Putamen (tissue), 1 donor: ENCODE measurements at places on chromosomes 5 and 9.

DNA sequence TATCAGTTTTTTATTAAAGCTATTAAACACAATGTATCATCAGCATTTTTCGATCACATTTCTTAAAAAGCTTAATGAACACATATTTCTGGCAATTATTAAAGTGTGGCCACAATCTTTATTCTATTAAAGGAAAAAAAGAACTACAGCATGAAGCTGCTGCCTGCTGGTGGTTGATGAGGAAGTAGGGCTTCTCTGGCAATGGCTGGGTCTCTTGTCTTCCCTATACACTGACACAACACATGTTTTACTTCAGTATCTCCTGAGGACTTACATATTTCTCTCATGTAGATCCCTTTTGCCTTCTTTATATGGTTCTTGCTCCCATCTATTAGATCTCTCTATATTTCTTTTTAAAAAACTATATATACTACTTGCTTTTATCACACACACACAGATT, 590.7 kb downstream of the RAB3C start:
- no peak for DNase-seq

GRCh38 chr5:142872795-142873194, 102.6 kb downstream of the ARHGAP26 start:
- DNase-seq = no peak

DNA sequence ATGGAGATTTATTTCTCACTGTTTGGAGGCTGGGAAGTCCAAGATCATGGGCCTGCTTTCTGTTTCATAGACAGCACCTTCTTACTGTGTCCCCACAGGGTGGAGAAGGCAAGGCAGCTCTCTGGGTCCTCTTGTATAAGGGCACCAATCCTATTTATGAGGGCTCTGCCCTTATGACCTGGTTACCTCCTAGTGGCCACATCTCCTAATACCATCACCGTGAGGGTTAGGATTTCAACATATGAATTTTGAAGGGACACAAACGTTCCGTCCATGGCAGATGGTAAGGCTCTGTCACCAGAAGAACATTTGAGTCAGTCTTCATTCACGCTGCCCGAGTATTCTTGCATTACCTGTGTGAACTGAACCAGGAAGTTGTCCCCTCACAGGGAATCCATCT, 48.4 kb downstream of the ANKRD33B start:
- no peak for DNase-seq

GRCh38 chr5:57246426-57246825, 72.6 kb downstream of the GPBP1 start:
- DNase-seq = no peak

DNA sequence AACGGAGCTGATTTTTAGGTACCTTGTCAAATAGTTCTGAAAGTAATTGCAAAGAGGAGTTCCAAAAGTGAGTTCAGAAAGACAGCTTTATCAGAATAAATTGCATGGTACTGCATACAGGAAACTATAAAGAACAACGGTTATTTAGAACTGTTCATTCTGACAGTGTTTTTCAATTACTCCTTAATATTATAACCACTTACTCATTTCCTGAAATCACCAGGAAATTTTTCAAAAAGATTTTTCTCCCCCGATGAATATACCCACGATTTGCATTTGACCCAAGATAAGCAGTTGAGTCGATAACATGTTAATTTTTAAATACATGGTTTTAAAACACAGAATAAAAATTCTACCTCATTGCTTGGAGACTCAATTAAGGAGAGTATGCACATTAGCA, 9.4 kb downstream of the DOCK8 start:
- no peak for DNase-seq

- no peak for DNase-seq
Observed at GRCh38 chr9:14075218-14075617, 238.7 kb downstream of the NFIB start.

DNA sequence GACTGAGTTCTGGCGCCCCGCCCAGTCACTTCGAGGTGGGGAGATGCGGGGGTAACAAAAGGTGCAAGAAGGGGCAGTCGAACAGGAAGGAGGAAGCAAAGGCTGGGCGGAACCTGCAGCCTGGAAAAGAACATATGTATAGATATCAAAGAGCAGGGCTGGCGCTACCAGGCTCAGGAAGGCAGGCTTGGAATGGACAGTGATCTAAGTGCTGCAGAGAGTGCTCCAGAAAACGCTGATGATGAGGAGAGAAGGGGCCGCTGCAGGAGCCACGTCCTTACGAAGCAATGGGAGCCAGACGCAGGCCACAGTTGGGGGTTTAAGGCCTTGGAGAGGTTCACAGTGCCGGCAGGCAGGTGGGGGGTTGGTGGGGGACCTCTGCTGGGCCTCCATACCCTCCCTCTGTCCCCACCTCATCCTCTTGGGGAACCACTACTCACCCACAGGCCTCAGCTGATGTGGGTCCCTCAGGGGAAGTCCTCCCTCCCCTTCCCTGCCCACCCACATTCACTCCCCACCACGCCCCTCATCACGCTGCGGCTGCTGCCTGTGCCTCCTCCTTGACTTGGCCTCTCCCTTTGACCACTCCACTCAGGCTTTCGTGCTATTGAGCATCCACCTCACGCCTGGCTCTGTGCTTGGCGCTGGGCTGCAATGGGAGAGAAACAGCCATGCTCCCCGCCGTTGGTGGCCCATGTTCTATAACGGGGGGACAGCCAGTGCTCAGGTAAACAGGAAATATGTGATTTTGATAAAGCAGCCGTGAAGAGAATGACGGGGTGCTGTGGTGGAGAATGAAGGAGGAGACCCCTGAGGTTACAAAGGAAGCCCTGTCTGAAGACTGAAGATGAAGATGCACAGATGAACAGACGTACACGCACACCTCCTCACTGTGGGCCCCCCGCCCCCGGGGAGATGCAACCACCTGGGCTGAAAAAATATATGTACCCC, 40.5 kb upstream of the RPL26L1 start:
- DNase-seq = no peak

- DNase-seq = no peak
Observed at GRCh38 chr9:37943345-37944265, 39.7 kb upstream of the SLC25A51 start.

GRCh38 chr9:125126019-125126746, 17.1 kb downstream of the SCAI start:
- peak; percentile 31 for DNase-seq

DNA sequence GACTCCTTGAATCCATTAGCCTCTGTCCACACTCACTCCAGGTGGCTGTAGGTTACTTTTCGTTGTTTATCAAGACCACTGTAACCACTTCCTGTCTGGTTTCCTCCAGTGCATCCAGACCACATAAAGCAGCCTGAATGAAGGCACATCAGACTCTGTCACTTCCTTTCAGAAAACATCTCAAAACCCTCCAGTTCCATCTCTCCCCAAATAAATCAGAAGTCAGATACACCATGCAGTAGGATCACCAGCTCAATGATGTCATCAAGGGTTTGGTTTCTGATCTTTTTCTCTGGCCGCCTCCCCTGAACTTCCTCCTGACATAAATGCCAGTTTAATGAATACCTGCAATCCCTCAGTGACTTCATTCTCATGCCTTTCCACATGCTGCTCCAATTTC, 161.2 kb downstream of the ZNF462 start:
- DNase-seq = no peak

- DNase-seq = no peak
Observed at GRCh38 chr9:126127591-126127990, 199.0 kb upstream of the MVB12B start.

GRCh38 chr5:75341934-75342333, 4.9 kb downstream of the HMGCR start:
- DNase-seq = no peak

- DNase-seq = no peak
Observed at GRCh38 chr9:113482991-113483675, 19.6 kb downstream of the RGS3 start.

- DNase-seq = no peak
Observed at GRCh38 chr9:3410461-3410860, 115.3 kb downstream of the RFX3 start.
